NCI-H1694 (cell line): ENCODE measurements at places on chromosomes 7 and 10.
A peak's percentile ranks its signal among the peaks of the same experiment; 100 is the strongest.

- DNase-seq: no peak
These were observed 34.1 kb downstream of the EGFR start for GRCh38 chr7:55052741-55053427.

GRCh38 chr10:10794046-10794445, 223.6 kb upstream of the CELF2 start:
- DNase-seq: no peak

DNA sequence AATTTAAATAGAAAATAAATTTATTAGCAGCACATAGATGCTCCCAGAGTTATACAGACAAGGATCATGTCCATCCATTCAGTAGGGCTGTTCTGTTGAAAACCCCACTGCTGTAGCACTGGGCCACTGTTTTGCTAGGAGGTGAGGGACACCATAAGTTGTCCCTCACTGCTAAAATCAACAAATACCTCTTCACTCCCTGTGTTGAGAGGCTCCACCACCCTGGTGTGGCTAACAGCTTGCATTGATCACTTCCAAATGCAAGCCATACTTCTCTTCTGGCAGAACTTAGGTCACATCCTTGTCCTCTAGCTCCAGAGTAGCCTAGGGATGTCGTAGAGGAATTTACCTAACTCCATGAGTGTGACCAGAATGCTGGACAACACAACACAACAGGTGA, 55.4 kb downstream of the MDFIC start:
- no peak for DNase-seq

GRCh38 chr10:13054844-13055243, 45.1 kb upstream of the OPTN start:
- DNase-seq: no peak

- no peak for DNase-seq
These were observed 152.6 kb downstream of the ZMYND11 start for GRCh38 chr10:287814-288213.

- no peak for DNase-seq
These were observed 8.0 kb upstream of the TAS2R60 start for GRCh38 chr7:143435266-143435665.

DNA sequence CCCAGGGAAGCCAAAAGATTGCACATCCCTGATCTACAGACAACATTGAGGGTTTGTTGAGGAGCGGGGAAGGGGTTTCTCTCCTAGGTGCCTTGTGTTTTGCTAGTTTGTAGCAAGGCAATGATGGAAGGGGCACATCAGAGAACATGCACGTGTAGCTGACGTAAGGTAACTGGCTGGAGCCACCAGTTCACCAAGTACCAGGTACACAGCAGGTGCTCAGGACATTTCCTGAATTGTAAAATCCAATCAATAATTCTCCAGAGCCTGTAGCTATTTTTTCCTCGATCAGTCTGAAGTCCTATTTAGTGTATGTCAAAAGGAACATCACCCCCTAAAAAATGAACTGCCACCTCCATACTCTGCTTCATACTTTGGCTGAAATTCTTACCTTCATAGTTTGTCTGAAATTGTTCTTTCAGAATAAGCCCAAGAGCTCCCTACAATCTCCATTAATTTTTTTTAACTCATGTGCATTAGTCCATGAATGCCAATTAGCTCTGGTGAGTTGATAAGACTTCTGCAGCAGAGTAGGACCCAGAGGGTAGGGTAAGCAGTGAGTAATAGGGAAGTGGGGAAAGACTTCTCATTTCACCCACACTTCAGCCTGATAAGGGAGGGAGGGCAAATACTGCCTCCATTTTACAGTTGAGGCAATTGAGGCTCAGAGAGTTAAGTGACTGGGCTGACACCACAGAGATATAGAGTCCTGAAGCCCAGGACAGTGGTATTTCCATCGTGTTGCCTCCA, 36.0 kb upstream of the SLC26A3 start:
- DNase-seq: no peak

GRCh38 chr7:74051193-74051592, 23.2 kb downstream of the ELN start:
- DNase-seq: no peak

DNA sequence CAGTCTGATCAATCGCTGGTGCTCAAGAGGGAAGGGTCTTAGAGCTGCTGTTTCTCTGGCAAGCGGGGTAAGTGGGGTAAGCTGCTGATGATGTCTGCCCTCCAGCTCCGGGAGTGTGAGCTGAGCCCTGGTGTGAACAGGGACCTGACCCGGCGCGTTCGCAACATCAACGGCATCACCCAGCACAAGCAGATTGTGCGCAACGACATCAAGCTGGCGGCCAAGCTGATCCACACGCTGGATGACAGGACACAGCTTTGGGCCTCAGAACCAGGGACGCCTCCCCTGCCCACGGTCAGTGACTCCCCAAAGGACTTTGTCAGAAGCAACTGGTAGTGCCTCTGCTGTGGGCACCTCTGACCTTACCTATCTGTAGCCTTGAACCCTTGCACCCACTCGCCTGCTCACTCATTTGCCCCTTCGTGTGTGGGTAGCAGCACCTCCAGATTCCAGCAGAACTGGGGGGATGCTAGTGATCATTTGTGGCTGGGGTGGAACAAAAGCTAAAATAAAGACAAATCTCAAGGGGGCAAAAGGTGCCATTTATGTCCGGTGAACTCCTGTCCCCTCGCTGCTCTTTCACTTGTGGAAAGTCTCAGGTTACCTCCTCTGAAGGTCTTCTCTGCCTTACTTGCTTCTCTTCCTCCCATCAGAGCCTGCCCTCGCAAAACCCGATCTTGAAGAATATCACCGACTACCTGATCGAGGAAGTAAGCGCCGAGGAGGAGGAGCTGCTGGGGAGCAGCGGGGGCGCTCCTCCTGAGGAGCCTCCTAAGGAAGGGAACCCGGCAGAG, 3.2 kb downstream of the UFSP1 start:
- DNase-seq: no peak

DNA sequence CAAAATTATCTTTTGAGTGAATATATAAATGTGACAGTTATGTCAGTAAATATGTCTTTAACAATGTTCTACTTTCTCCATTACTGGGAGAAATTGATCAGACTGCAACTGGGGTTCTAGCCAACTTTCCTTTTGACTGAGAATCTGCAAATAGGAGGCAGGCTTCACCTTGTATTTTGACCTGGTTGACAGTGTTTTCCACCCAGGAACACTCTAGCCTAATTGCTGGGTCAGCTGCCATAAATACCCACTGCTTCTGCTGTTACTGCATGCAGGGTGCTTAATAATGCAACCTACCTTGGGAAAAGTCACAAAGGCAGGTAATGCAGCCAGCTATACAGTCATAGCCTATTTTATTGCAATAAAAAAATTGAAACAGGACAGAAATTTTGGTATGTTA, 319.0 kb downstream of the DGKB start:
- no peak for DNase-seq

GRCh38 chr10:48885376-48885775, 54.3 kb downstream of the LRRC18 start:
- DNase-seq: no peak

GRCh38 chr7:55110993-55111361, 92.2 kb downstream of the EGFR start:
- peak; percentile 8 for DNase-seq

GRCh38 chr7:143299346-143299745, 11.2 kb downstream of the CASP2 start:
- no peak for DNase-seq

GRCh38 chr10:43076311-43076875, 476 bp upstream of the RET start:
- DNase-seq: no peak

DNA sequence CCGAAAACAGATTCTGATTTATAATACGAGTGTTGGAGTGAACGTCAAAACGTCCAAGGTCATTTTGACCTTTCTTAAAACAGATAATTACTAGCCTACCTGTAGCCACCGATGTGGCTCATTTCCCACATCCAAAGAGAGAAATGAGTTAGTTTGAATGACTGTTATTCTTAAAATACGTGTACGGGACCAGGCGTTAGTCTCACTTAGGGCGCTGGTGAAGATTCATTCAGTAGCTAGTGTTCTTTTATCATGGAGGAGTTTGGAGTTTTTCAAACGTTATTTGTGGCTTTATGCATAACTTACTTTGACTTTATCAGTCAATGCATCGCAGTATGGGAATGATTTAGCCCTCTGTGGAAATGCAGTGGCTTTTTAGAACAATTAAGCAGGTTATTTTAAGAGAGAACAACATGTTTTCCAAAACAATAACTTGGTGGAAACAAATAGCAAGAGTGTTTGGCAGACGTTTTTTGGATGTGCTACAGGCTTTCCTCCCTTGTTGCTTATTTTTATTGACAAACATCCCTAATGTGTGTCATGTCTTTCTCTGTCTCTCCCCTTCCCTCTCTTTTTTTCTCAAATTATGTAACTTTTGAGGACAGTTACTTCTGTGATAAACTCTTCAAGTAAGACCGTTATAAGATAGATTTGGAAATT, 1.6 kb downstream of the BICC1 start:
- DNase-seq: no peak

- DNase-seq: no peak
These were observed 95.2 kb downstream of the PHTF2 start for GRCh38 chr7:77893813-77894212.

DNA sequence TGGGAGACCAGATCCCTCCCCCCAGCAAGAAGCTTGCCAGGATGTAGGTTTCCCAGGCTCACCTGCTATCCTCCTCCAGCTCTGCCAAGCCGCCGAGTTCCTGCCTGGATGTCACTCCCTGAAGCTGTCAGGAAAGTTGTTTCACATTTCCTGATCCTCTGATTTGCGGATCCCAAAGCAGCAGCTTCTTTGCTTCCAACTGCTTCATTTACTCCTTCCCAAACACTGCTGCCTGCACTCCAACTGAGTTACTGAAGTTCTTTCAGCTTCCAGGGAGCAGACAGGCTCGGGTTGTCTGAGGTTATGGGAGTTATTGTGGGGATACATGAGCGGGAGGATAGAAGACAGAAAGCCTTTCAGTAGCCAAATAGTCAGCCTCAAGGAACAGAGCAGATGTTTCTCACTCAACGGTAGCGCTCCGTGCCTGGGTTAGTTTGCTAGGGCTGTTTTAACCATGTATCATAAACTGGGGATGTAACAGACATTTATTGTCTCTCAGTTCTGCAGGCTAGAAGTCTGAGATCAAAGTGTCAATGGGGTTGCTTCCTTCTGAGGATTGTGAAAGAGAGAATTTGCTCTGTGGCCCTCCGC, 516.0 kb downstream of the REEP3 start:
- no peak for DNase-seq

- DNase-seq: no peak
These were observed 1.2 kb downstream of the MICALL2 start for GRCh38 chr7:1457949-1458682.

- DNase-seq: no peak
These were observed 120.3 kb upstream of the ADAM12 start for GRCh38 chr10:126508535-126509040.

GRCh38 chr7:125927556-125927955, 997.9 kb upstream of the POT1 start:
- peak; percentile 19 for DNase-seq

DNA sequence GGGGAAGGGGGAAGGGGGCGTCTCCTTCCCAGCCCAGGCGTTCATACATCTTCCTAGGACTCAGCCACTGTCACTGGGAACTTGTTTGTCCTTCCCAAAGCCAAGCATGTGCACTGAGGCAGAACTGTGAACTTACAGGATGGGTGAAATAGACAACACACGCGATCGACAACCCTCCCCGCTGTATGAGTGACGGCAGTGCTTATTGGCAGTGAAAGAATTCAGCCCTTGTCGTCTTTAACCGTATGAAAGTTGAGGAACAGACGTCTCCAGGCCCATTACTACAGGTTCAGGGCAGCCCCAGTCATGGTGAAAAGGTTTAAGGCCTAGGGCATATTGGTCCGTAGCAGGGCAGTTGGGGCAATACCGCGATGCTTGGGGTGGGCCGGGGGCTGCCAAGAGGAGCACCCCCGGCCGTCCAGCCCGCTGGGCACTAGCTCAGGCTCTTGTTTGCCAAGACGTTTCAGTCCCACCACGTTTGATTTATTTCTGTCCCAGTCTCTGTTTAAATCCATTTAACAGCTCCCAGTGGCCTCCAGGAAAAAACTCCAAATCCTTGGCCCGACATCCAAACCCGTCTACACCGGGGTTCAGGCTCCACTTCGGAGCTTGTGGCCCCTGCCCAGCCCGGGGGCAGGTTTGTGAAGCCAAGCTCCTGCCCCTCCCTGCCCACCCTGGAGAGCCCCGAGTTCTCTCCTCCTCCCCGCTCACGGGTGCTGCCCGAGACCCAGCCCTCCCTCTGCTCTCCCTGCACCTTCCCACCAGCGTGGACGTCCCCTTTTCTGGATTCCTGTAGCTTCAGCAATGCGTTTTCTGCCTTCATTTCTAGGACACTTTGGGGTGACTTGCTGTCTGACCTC, 159.8 kb downstream of the DNAJB6 start:
- DNase-seq: no peak

GRCh38 chr10:6543431-6544005, 36.6 kb downstream of the PRKCQ start:
- DNase-seq: no peak

- no peak for DNase-seq
These were observed 317.7 kb downstream of the GLRX3 start for GRCh38 chr10:130453721-130454542.

DNA sequence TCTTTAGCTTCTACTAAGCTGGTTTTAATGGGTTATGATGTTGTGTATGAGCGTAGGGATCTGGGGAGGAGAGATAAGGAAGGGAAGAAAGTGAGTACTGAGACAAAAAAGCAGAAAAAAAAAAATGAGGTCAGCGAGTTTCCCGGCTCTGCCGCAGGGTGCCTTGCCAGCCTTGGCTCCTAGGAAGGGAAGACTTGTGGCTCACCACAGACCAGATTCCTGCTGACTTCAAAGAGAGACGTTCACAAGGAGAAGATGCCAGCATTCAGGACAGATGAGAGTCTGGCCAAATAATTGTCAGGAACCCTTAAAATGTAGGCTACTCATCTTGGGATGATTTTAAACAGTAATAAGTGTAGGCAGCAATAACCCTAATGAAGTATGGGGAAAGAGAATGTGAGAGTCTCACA, 11.4 kb upstream of the FAS start:
- no peak for DNase-seq
